ENCODE measurements at places on chromosomes 2 and 18.

DNA sequence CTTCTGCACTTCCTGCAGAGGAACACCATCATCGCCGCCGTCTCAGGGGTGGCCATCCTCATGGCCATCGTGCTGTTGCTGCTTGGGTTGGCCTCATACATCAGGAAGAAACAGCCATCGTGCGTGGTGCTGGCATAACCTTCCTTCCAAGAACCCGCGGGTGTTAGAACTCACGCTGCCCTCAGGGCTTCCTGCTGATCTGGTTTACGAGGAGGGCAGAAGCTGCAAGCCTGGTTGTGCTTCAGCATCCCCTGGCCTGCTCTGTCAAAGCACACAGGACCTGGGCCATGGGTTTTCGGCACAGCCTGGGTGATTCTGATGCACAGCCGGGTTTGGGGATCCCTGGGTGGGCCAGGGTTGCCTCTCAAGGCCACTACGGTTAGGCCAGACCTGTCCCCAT lies 12.2 kb upstream of the ZAP70 start:
- DNase-seq, result no peak

DNA sequence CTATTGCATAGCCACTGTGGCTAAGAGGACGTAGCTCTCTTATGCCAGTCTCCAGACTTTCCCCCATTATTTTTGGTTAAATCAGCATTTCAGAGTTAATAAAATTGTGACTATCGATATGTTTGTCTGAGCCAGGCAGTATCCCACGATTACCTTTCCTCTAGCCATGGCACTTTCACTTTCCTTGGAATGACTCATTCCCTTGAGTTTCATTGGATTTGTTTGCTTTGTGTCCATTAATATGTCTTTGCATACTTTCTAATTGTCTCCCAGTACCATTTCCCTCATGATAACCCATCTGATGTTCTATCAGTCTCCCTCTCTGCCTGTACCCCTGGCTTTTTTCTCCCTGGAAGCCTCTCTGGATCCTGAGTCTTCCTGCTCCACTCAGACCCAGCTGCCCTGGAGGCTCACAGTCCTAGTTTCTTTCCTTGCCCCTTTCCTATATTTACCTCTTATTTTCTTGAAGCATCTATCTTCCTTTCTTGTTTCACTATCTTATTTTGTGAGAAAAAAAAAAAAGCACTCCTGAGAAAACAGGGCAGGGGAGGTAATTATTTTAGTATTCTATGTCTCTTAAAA lies 126.1 kb downstream of the MTX2 start:
- no peak for DNase-seq

- peak; percentile 54 for DNase-seq
These were observed 1.4 kb downstream of the UBE2F start for GRCh38 chr2:237968048-237968862.

DNA sequence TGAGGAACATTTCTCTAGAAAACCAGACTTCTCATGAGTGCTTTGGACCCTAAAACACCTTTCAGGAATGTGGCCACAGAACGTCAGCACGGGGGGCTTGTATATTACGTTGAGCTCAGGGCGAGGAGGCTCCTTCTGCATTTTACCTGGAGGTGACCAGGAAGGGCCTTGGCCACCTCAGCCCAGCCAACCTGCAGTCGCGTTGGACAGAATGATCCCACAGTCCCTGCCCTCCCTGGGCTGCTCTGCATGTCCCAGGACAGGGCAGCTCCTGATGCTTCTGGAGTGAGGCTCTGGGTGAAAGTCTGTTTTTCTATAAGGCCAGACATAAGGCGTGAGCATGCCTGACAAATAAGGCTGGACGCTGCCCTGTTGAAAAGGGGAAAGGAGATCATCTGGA lies 121.9 kb downstream of the NDUFA10 start:
- DNase-seq, result no peak

DNA sequence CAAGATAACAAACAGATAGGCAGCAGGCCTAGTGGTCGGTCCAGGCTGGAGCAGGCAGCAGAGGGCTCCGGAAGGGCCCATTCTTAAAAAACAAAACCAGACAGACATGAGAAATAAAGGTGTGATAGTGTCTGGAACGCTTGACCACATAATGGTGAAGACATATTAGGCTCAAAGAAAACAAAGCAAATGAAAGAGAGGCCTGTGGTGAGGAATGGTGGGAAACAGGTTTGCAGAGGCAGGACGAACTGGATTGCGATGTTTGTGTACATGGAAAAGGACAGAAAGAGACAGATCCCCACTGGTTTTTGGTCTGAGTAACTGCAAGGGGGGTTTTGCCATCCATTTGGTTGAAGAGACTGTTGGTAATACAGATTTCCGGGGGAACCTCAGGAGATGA lies 19.9 kb downstream of the QPCT start:
- DNase-seq, result no peak

Measured in stimulated activated naive CD8-positive, alpha-beta T cell treated with anti-CD3 and anti-CD28 coated beads, Interleukin-15, amount 100 ng/mL, for 72 hours (primary cell).